NCI-H1092 (cell line): ENCODE measurements at places on chromosomes 1 and 21.
A peak's percentile ranks its signal among the peaks of the same experiment; 100 is the strongest.

- DNase-seq = no peak
These were observed 1.0 kb upstream of the KCNC4 start for GRCh38 chr1:110208916-110209645.

DNA sequence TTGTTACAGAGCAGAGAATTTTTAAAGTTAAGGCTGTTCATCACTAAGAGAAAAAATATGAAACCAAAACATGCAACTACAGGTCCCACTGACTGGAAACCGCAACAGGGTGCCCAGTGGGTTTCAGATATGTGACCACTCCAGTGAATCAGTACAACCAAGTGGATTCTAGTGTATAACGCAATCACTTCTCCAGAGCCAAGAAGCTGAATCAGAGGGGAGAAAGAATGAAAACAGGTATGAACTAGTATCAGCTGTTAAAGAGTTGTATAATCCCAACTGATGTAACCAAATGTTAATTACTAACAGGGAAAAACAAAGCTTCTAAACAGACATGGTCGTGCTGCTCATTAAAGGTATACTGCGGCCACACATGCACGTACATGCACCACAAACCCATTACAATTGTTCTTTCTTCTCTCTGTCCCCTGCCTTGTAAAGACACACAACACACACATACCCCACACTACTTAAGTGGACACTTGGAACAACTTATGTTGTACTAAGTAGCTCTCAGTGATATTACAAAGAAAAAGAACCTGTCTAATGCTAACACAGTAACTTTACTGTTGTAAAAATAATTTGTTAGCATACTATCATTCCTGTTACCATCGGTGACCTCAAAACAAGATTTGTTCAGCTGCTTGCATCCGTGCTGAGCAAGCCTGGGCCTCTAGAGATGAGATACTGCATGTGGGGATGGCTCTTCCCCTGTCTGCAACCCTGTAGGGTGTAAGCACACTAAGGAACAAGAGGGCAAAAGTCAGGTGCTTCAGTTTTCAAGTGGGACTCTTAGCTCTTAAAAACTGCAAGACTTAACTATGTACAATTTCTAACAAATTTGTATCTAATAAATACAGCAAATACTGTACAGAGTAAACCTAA, 74.2 kb downstream of the PTPN14 start:
- no peak for DNase-seq

- DNase-seq = peak; percentile 70
These were observed 364.9 kb downstream of the PRDM2 start for GRCh38 chr1:14064649-14065442.

DNA sequence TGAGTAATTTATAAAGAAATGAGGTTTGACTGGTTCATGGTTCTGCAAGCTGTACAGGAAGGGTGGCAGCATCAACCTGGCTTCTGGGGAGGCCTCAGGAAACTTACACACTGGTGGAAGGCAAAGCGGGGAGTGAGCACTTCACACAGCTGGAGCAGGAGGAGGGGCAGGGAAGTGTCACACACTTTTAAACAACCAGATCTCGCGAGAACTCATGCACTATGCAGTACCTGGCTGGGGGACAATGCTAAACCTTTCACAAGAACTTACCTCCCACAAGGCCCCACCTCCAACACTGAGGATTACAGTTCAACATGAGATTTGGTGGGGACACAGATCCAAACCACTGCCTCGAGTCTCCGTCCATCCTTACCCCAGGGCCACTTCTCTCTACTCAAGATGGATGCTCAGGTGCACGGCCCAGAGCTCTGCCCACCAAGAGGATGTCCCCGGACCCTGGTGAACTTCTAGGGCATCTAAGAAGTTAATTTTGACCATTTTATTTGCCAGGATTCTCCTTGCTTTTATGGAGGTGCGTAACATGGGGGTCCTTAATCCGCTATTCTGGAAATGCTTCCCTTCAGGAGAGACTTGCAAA, 22.7 kb upstream of the ACTRT2 start:
- DNase-seq = no peak

- DNase-seq = peak; percentile 69
These were observed 42.9 kb downstream of the HSPG2 start for GRCh38 chr1:21894034-21894881.

DNA sequence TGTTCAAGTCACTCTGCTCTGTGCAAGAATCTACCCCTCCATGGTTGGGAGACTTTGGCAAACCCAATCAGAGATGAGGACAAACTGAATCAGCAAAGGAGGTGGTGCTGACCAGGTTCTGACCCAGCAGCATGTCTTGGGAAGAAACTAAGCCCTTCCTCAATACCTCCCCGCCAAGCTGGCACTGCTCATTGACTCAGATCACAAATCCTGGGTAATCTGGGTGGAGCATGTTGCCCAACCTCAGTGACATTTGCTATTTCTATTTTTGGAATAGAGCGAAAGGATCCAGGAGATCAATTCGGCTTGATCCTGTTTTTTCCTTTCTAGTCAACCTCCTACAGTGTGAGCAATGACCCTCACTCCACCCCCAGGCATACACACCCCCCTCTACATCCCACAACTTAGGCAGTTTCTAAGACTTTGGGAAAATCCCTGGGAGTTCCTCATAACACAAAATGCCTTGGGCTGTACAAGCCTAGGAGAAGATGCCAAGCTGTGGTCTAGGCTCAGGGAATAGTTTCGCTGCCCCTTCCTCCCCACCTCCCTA, 166.8 kb upstream of the KCNJ6 start:
- DNase-seq = no peak

DNA sequence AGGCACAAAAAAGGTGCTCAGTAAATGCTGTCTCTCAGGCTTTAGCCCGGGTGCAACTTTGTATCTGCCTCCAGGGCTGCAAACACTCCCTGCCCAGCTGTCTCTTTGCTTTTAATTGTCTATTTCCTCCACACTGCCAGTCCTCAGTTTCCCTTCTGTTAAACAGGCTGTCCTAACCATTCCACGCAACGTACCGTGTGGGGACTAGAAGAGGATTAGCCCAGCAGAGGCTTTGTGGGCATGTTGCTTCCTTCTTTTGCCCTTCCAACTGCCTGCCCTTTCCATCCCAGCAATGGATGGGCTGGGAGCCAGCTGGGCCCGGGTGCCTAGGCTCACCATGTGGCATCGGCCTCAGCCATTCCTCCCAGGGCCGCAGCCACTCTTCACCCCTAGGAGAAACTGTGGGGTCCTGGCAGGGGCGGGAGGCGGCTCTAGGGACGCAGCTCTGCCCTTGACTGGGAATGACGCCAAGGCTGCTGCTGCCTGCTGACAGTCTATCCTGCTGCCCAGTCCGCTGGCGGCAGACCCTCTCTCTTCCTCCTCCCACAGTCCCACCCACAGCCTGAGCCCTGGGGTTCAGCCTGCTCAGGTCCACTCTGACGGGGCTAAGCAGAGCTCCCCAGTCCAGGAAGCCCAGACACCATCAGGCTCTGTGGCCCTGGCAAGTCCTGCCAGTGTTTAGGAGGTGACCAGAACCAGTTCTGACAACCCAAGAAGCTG, 40.6 kb upstream of the LRP8 start:
- peak; percentile 44 for DNase-seq

- DNase-seq = no peak
These were observed 4.9 kb downstream of the TMEM9 start for GRCh38 chr1:201149400-201149799.

DNA sequence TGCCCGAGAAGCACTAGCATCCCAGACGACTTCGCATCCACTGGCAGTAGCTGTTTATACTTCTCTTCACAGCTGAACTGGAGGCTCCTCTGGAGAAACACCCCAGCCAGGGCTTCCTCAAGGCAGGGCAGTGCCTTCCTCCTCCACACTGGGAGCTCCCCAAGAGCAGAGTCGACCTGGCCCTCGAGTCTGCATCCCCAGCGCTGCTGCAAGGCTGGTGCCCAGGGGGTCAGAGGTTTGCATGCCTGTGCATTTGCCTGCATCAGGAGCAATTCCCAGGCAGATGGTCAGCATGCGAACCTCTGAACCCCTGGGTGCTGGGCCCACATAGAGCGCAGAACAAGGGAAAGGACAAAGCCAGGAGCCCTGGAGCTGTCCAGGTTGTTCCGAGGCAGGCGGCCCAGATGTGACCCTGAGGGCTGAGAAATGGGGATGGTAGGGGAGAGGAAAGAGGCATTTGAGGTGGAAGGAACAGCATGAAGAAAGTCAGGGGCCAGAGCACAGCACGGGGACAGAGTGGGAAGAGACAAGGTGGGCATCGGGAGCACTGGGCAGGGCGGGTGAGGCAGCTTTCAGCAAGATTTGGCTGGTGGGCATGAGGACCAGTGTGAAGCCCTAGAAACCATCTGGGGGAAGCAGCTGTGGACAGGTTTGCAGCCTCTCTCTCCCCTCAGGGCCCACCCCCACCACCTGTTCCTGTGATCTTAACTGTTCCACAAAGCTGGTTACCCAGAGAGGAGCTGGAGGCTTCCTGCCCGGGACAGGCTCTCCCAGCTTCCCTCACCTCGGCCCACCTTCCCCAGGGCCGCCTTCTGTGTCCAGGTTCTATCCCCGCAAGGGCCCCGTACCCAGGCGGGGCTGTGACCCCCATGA, 6.4 kb upstream of the S100A8 start:
- no peak for DNase-seq

DNA sequence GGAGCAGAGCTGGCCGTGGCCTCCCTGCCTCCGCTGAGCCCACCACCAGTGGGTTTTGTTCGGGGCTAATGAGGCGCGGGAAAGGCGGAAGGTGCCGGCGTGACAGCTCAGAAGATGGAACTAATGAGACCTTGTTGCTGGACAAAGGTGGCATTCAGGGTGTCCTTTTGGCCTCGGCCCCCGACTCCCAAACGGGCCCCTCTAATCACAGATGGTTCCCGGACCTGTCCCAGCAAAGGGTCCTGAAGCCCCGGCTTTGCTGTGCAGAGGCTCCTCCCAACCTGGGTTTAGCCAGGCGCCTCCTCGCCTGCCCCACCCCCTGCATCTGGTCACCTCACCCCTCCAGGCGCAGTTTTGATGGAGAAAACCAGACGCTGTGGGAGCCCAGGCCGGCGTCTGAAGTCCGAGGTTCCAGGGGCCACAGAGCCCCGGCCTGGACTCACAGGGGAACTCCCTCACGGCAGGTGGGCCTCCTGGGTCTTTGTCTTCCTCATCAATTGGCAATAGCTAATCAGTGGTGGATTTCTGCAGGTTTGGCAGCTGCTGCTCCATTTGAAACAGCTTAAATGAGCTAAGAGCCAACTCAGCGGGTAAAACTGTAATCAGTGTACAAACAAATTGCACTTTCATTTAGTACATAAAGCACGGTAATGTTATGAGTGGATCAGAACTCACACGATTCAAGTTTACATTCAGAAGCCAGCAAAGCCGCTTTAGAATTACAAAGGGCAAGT, 44.3 kb upstream of the ADARB1 start:
- DNase-seq = no peak

DNA sequence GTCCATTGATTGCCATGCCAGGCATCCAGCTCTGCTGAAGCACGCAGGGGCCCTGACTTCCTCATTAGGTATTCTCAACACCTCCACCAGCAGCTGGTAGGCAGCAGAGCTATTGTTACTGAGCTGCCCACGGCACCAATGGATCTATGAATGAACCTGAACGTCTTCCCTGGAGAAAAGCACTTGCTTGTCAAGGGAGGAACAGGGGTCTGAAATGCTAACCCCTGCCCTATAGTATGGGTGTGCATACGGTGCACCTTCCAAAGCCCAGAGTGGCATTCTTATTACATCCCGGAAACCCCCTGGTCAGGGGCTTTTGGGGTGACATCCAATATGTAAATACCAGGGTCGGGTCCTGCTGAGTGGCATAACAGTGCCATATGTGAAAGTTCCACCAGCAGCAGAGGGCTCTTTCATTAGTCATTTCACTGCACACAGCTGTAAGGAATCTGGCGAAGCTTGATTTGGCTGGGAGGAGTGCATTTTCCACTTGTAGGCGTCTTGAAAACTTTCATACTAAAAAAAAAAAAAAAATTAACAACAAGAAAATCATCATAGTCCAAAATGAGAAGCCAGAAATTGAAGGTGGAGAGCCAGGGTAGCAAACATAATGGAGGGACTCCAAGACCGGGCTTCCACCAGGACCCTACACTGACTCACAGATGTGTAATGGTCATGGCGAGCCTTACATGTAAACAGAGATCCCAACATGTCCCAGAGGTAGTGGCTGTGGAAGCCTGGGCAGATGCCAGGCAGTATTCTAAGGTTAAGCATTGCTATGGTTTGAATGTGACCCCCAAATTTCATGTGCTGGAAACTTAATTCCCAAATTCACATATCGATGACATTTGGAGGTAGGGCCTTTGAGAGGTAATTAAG, 58.8 kb upstream of the PRDX6 start:
- DNase-seq = no peak

DNA sequence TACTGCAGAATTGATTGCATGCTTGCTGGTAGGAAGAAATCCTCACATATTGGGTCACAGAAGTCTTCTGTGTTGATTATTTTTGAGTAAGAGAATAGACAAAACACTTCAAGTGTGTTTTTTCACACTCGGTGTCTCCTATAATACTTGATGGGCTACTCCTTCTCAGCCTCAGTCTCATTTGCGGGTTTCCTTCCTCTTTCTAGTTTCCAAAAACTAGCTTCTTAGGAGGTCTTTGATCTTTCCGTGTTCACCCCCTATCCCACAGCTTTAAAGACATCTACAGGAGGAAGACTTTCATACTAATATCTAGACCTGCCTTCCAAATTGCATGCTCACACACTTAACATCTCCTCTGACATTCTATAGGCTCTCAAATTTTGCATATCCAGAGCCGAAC, 40.7 kb upstream of the NTPCR start:
- no peak for DNase-seq

DNA sequence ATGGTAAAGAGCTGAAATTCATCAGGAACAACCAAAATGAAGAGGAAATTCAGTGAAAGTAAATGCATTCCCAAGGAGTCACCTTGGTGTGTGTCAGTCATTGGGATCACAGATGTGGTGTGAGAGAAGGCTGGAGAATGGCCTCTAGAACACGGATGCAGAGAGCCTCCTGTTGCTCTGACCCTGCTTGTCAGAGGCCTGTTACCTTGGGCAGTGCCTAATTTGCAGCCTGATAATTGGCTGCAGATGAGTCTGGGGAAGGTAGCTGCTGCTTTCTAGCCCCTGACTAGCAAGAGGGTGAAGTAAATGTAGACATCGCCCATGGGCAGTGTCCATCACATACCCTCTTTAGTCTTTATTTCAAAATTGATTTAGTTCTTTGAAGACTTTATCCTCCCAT, 3.3 kb downstream of the GCSAML start:
- no peak for DNase-seq

- no peak for DNase-seq
These were observed 1.5 kb downstream of the VAMP4 start for GRCh38 chr1:171740356-171740863.

- no peak for DNase-seq
These were observed 21.0 kb upstream of the PCBP3 start for GRCh38 chr21:45622416-45623097.

DNA sequence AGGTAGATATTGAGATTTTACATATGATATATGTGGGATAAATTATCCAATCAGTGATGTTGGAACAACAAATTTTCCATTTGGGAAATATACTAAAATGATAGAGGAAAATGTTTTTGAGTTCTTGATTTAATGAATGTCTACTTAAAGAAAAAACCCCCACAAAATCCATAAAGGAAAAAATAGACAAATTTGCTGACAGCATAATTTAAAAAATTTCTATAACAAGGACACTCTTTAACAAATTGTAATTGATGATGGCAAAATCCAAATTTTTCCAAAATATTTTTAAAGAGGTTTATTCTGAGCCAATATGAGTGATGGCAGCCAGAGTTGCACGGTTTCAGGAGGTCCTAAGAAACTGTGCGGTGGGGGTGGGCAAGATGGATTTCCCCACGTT, 51.9 kb upstream of the RHOU start:
- no peak for DNase-seq
